ENCODE measurements at places on chromosomes 13 and 19.

DNA sequence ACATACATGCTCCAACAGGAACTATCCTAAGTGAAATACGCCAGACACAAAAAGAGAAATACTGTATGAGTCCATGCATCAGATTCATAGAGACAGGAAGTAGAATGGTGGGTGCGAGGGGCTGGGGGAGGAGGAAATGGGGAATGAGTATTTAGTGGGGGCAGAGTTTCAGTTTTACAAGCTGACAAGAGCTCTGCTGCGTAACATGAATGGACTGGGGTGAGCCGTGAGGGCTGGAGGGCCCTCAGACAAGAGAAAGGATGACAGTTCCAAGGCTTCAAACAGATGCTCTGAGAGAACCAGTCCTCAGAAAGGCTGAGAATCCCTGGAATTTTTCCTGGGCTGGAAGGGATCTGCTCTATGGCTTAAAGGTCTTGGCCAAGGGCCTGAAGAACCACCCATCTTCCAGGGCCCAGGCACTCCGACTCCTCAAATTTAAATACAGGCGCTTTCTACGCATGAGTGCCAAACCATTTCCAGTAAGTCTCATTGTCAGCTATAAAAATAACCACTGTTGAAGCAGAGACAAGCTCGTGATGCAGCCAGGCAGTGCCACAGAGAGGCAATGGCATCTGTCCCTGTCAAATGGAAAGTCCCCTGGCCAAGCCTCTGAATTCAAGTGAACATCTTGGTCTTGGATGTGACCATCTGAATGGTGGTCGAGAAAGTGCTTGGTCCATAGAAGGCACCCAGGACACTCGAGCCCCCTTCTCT lies 17.5 kb downstream of the KLF2 start:
- DNase-seq = peak; percentile 63

DNA sequence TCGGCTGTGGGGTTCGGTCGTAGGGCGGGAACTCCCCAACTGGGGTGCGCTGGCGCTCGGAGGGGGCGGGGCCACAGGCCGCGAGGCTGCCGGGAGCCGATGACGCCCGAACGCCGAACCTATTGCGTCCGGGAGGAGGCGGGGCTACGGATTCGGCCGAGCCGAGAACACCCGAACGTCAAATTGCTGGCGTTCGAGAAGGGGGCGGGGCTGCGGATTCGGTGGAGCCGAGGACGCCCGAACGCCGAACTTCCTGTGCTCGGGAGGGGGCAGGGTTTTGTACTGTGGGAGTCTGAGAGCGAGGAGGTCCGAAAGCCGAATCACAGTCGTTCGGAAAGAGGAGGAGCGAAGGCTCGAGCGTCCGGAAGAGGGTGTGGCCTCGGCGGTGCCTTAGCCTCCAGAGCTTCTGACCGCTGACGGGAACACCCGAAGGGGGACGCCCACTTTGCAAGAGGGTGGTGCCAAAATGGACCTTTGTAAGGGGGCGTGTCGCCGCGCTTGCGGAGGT lies 551 bp upstream of the TSEN34 start:
- peak; percentile 100 for DNase-seq

DNA sequence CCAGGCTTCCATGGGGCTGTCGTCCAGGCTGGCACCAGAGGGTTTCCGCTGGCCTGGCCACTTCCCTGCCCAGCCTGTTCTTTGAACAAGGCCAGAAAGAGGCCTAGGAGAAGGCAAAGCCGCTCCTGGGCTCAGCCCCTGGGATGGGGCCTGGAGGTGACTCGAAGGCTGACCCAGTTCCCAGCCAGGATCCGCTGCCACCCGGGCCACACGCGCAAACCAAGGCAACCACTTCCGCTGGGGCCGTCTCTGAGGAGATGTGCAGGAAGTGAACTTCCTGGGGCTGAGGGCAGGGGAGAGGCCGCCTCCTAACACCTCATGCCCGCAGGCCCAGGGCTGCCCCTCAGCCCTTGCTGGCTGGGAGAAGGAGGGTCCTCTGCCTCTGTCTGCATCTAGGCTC lies 15.2 kb downstream of the PLEKHF1 start:
- peak; percentile 70 for DNase-seq

DNA sequence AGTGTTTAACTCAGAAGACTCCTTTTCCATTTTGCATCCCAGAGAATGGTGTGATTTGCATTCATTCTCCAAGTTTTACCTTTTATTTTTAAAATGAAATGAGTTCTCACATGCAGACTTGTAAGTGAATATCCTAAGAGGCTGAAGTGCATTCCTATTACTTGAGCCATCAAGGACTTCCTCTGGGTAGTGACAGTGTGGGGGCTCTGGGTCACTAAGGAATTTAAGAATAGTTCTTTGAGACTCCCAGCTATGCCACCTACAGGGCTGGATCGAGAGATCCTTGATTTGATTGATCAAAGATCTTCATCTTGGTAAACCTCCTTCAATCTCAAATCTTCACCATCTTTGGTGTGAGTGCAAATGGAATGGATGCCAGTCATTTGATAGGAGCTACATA lies 36.3 kb upstream of the SLC10A2 start:
- DNase-seq = no peak

GRCh38 chr13:43737392-43737923 lies 49.3 kb downstream of the ENOX1 start:
- no peak for DNase-seq

- no peak for DNase-seq
Measured at GRCh38 chr13:21069561-21070004, 8.2 kb upstream of the LATS2 start.

- DNase-seq = no peak
Measured at GRCh38 chr13:31209172-31209840, 9.5 kb downstream of the B3GLCT start.

All from stimulated activated naive CD8-positive, alpha-beta T cell treated with anti-CD3 and anti-CD28 coated beads, Interleukin-15, amount 100 ng/mL, for 72 hours (primary cell).